ENCODE measurements at places on chromosomes 13 and 19. TPM values are rescaled to one million over a fixed set of nuclear protein-coding genes. Genes with fewer than 3 reads are reported as not detected.

DNA sequence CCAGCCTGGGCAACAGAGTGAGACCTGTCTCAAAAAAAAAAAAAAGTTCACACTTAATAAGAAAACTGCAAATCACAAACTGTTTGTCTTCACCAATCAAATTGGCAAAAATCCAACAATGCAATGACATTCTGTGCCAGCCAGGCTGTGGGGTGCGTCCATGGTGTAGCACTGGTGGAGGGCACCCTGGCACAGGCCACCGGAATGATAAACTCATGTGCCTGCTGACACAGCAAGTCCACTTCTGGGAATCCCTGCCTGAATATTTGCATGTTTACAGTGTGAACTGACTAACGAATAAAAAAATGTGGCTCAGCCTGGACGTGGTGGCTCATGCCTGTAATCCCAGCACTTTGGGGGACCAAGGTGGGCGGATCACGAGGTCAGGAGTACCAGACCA is 1.6 kb upstream of the LRRC25 start:
- H3K36me3 ChIP-seq: no peaks in the 10 kb centered on the region
- no peak for DNase-seq
- H3K27ac ChIP-seq: no peak overlapping the region
- peaks cover 2% of the 10 kb centered on the region for H3K4me1 ChIP-seq

GRCh38 chr19:9720541-9720940 is 45.6 kb upstream of the ZNF562 start:
- H3K36me3 ChIP-seq: peaks cover 5% of the 10 kb centered on the region
- no peak for DNase-seq
- no peak overlapping the region for H3K4me3 ChIP-seq
- no peak overlapping the region for H3K27ac ChIP-seq
- peaks cover 1% of the 10 kb centered on the region for H3K4me1 ChIP-seq
- H3K27me3 ChIP-seq: peaks cover 8% of the 10 kb centered on the region

DNA sequence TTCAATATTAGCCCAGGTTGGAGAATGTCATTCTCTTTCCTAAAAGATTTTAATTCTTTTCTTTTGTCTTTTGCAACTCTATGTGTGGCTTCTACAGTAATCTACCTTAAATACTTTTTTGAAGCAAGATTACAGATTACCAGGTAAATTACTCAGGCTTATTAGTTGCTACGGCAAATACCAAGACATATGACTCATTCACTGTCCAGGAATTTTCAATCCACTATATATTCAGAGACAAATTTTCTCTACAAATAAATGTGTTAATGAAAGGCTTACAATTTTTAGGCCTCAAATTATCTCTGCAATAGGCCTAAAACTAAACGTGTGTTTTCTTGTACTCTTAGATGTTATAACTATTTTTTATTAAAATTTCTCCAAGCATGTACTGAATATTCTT is 631.3 kb downstream of the DIAPH3 start:
- peaks cover 7% of the 10 kb centered on the region for H3K4me1 ChIP-seq
- no peak overlapping the region for H3K4me3 ChIP-seq
- no peaks in the 10 kb centered on the region for H3K36me3 ChIP-seq
- no peak for DNase-seq
- no peak overlapping the region for H3K27ac ChIP-seq

- H3K27ac ChIP-seq: no peak overlapping the region
- peaks cover 8% of the 10 kb centered on the region for H3K4me1 ChIP-seq
- H3K36me3 ChIP-seq: peaks cover 2% of the 10 kb centered on the region
- no peak overlapping the region for H3K4me3 ChIP-seq
- H3K27me3 ChIP-seq: no peaks in the 10 kb centered on the region
These were observed 147.7 kb downstream of the COG6 start for GRCh38 chr13:39803156-39803555.

- DNase-seq: no peak
- H3K27me3 ChIP-seq: no peaks in the 10 kb centered on the region
- no peaks in the 10 kb centered on the region for H3K36me3 ChIP-seq
- no peak overlapping the region for H3K4me3 ChIP-seq
- no peak overlapping the region for H3K27ac ChIP-seq
- H3K4me1 ChIP-seq: peaks cover 9% of the 10 kb centered on the region
These were observed 72.9 kb downstream of the TEX29 start for GRCh38 chr13:111393221-111393790.

DNA sequence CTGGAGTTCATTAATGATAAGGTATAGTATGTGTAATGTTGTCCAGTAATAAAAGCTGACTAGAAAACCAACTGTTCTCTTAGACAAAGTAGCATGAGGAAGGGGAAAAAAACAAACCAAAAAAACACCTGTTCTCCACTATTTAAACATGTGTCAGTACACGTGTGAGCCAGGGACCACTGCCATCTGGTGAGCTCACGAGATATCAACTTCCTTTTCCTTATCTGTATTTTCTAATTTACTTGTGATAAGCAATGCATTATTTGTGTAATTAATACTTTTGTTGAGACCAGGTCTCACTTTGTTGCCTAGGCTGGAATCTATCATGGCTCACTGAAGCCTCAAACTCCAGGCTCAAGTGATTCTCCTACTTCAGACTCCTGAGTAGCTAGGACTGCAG is 4.3 kb upstream of the SIX5 start:
- DNase-seq: no peak
- peaks cover 15% of the 10 kb centered on the region for H3K27me3 ChIP-seq
- no peak overlapping the region for H3K4me3 ChIP-seq
- peaks cover 22% of the 10 kb centered on the region for H3K36me3 ChIP-seq
- H3K27ac ChIP-seq: no peak overlapping the region

DNA sequence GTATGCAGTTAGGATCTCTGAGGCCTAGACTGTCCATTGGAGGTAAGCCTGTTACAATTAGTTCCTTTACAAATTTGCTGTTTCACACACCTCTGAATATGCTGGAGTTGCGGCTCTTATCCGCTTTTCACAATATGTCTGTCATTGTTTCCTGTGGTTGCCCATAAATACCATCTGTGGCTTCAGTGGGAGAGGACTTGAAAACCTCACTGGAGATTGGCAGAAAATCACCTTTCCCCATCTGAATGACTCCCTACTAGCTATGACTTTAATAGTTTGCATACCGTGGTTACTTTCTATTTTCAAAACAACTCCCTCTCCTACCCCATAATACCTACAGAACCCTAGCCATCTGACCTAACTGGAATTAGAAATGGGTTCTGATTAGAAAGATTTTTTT is 454.3 kb downstream of the PCDH17 start:
- no peak overlapping the region for H3K27ac ChIP-seq
- no peaks in the 10 kb centered on the region for H3K27me3 ChIP-seq
- no peaks in the 10 kb centered on the region for H3K36me3 ChIP-seq
- H3K4me3 ChIP-seq: no peak overlapping the region
- DNase-seq: no peak

GRCh38 chr19:3544742-3545668 is 6.0 kb downstream of the TEKTIP1 start:
- peaks cover 7% of the 10 kb centered on the region for H3K4me1 ChIP-seq
- DNase-seq: peak; percentile 76
- no peak overlapping the region for H3K4me3 ChIP-seq
- H3K36me3 ChIP-seq: peaks cover 10% of the 10 kb centered on the region
- H3K27me3 ChIP-seq: no peaks in the 10 kb centered on the region
- peak overlapping the region; percentile 45 for H3K27ac ChIP-seq

GRCh38 chr19:39370735-39371134 is 20.2 kb downstream of the PAF1 start:
- no peak overlapping the region for H3K27ac ChIP-seq
- H3K36me3 ChIP-seq: peaks cover 6% of the 10 kb centered on the region
- no peak overlapping the region for H3K4me3 ChIP-seq
- no peaks in the 10 kb centered on the region for H3K4me1 ChIP-seq

GRCh38 chr13:20160306-20161274 is at the start of gene GJA3:
TSS of gene GJA3 (minus strand) at chr13:20161052. CDS start at chr13:20143288, 17,764 bp downstream.
- peaks cover 14% of the 10 kb centered on the region for H3K27me3 ChIP-seq
- no peaks in the 10 kb centered on the region for H3K36me3 ChIP-seq
- peak; percentile 78 for DNase-seq
- H3K27ac ChIP-seq: peak within 1 kb of the TSS; percentile 54

- H3K4me3 ChIP-seq: no peak overlapping the region
- no peak for DNase-seq
- H3K27ac ChIP-seq: no peak overlapping the region
These were observed 989 bp downstream of the NFILZ start for GRCh38 chr19:8631425-8631819.

- H3K27ac ChIP-seq: no peak overlapping the region
- no peaks in the 10 kb centered on the region for H3K36me3 ChIP-seq
- DNase-seq: no peak
- no peak overlapping the region for H3K4me3 ChIP-seq
These were observed 260.9 kb downstream of the MTUS2 start for GRCh38 chr13:29081036-29081435.

DNA sequence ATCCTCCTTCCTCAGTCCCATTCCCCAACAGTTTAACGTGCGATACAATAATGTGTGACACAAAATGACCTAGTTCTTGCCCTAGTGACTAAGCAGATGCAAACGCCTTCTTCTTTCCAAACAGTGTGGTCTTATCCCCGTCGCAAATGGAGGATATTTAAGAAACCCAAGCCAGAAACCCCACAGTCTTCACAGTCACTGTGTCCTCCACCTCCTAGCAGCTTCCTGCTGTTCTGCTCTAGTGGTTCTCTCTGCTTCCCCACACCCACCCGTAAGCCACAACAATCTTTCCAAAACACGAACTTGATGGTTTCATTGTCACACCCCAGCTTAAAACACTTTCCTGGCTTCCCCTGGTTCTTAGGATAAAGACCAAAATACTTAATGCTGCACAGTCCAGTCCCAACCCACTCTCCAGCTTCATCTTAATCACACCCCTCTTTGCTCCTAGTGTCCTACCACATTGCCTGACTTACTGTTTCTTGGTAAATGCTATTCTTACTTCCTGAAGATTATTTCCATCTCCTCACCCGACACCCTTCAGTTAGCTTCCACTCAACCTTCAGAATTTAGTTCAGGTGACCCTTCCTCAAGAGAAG is 32.3 kb downstream of the ITM2B start:
- H3K4me1 ChIP-seq: peaks cover 36% of the 10 kb centered on the region
- peaks cover 44% of the 10 kb centered on the region for H3K36me3 ChIP-seq
- peak; percentile 39 for DNase-seq
- no peaks in the 10 kb centered on the region for H3K27me3 ChIP-seq
- peak overlapping the region; percentile 52 for H3K4me3 ChIP-seq

DNA sequence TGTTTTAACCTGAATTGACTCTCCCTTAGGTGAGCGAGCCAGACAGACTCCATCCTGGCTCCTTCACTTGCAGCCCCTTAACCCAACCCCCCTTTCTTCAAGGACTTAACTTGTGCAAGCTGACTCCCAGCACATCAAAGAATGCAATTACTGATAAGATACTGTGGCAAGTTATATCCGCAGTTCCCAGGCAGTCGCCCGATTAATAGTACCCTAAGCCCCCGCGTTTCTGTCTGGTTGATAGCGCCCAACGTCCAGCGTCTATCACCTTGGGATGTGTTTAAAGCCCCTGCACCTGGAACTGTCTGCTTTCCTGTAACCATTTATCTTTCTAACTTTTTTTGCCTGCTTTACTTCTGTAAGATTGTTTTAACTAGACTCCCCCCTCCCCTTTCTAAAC is 6.2 kb downstream of the HSD17B14 start:
- no peaks in the 10 kb centered on the region for H3K27me3 ChIP-seq
- no peak overlapping the region for H3K27ac ChIP-seq
- H3K4me1 ChIP-seq: no peaks in the 10 kb centered on the region

- H3K27ac ChIP-seq: no peak overlapping the region
- DNase-seq: no peak
- H3K27me3 ChIP-seq: no peaks in the 10 kb centered on the region
- peaks cover 6% of the 10 kb centered on the region for H3K36me3 ChIP-seq
These were observed 18.6 kb downstream of the PEPD start for GRCh38 chr19:33503030-33503429.

- H3K27ac ChIP-seq: peak overlapping the region; percentile 99
- H3K4me1 ChIP-seq: peaks cover 45% of the 10 kb centered on the region
- H3K36me3 ChIP-seq: peaks cover 30% of the 10 kb centered on the region
- DNase-seq: no peak
- H3K4me3 ChIP-seq: peak overlapping the region; percentile 96
These were observed 1.1 kb downstream of the CLN5 start for GRCh38 chr13:76993021-76993420.

GRCh38 chr19:32201636-32202051 is 143.8 kb upstream of the ZNF507 start:
- H3K36me3 ChIP-seq: no peaks in the 10 kb centered on the region
- H3K27me3 ChIP-seq: peaks cover 11% of the 10 kb centered on the region
- peak; percentile 8 for DNase-seq
- H3K27ac ChIP-seq: no peak overlapping the region
- no peak overlapping the region for H3K4me3 ChIP-seq

GRCh38 chr13:108747843-108748242 is 118.4 kb downstream of the MYO16 start:
- no peaks in the 10 kb centered on the region for H3K36me3 ChIP-seq
- no peaks in the 10 kb centered on the region for H3K4me1 ChIP-seq
- H3K27me3 ChIP-seq: peaks cover 8% of the 10 kb centered on the region
- H3K27ac ChIP-seq: no peak overlapping the region
- DNase-seq: no peak

DNA sequence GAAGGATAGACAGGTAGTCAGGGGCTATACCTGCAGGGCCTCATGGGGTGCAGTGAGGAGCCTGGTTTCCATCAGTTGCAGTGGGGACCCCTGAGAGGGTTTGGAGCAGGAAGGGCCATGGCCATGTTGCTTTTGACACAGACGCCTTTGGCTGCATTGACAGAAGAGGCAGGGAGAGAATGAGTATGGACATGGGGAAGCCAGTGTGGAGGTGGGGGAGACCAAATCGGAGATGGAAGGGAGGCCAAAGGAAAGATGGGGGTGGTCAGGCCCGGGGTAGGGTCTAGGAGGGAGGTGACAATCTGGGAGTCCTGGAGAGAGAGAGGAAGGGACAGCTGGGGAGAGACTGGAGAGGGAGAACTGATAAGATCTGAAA is 1.3 kb downstream of the HSD11B1L start:
- peaks cover 4% of the 10 kb centered on the region for H3K36me3 ChIP-seq
- peak overlapping the region; percentile 1 for H3K4me3 ChIP-seq
- H3K27ac ChIP-seq: peak overlapping the region; percentile 5
- no peak for DNase-seq

- H3K4me3 ChIP-seq: no peak overlapping the region
- H3K27ac ChIP-seq: no peak overlapping the region
These were observed 24.0 kb downstream of the ALG5 start for GRCh38 chr13:36975172-36975571.

- H3K4me1 ChIP-seq: peaks cover 22% of the 10 kb centered on the region
- H3K27ac ChIP-seq: no peak overlapping the region
- peaks cover 3% of the 10 kb centered on the region for H3K36me3 ChIP-seq
- H3K4me3 ChIP-seq: no peak overlapping the region
- DNase-seq: peak; percentile 84
These were observed 5.5 kb upstream of the ZNF428 start for GRCh38 chr19:43624933-43625332.

GRCh38 chr19:2289714-2290435 is 7.9 kb upstream of the PEAK3 start:
- H3K27me3 ChIP-seq: peaks cover 13% of the 10 kb centered on the region
- peak; percentile 49 for DNase-seq
- H3K4me3 ChIP-seq: peak overlapping the region; percentile 81
- H3K36me3 ChIP-seq: no peaks in the 10 kb centered on the region
- H3K27ac ChIP-seq: peak overlapping the region; percentile 45

GRCh38 chr19:38687837-38688378 is 40.5 kb downstream of the ACTN4 start:
- H3K36me3 ChIP-seq: peaks cover 4% of the 10 kb centered on the region
- H3K27me3 ChIP-seq: no peaks in the 10 kb centered on the region
- no peak overlapping the region for H3K4me3 ChIP-seq
- H3K4me1 ChIP-seq: peaks cover 36% of the 10 kb centered on the region
- H3K27ac ChIP-seq: no peak overlapping the region

The SIGLEC14 gene
- 0.36 TPM for total RNA-seq

The APOC1 gene
- 1.5 TPM for total RNA-seq

The LILRA5 gene
- not detected for total RNA-seq

The KBTBD7 gene
- 2.8 TPM for total RNA-seq

The EPS8L1 gene
- total RNA-seq: 1.3 TPM

The C1QTNF9B gene
- total RNA-seq: not detected

The CBARP gene
- 0.33 TPM for total RNA-seq

The ADAMTSL5 gene
- 1.1 TPM for total RNA-seq

The CEACAM16 gene
- not detected for total RNA-seq

The GJB2 gene
- 1.8 TPM for total RNA-seq

The ITPKC gene
- total RNA-seq: 3.8 TPM

The BICRA gene
- 10.2 TPM for total RNA-seq

The GPR12 gene
- total RNA-seq: not detected

Data from activated naive CD8-positive, alpha-beta T cell treated with anti-CD3 and anti-CD28 coated beads for 36 hours (primary cell).